Left kidney (tissue), 8 donors: ENCODE measurements at places on chromosomes 13 and 19.

DNA sequence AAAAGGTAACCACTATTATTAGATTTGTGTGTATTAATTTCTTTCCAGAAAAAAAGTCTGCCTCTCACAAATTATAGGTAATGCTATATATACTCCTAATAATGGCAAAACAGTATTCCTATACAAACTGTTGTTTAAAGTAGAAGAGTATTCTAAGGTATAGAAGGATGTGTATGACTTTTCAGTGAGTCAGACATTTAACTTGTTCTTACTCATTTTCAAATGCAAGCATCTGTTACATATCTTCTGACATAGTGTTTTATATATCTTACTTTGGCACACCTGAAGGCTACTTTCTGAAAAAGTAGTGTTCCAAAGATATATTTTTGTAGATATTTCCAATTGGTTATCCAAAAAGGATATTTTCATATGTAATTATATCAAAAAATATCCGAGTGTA lies 3.5 kb upstream of the SLITRK5 start:
- no peak for DNase-seq

GRCh38 chr19:19657397-19657783 lies 6.1 kb downstream of the ATP13A1 start:
- DNase-seq: no peak

DNA sequence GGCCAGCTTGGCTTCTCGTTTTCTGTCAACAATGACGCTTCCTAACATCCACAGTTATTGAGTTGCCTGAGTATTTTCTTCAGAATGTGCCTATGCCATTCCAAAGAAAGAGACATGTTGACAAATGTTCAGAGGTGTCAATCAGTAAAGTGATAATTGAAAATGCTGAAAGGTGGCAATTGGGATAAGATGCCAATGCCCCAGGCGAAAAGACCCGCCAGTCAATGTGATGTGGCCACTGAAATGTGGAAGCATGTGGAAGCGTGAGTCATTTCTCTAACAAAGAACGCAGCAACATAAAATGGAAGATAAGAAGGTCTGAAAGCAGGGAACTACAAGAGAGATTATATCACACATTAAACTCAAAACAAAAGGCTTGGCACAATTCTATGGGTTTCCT lies 882.2 kb upstream of the SLC10A2 start:
- DNase-seq: no peak

DNA sequence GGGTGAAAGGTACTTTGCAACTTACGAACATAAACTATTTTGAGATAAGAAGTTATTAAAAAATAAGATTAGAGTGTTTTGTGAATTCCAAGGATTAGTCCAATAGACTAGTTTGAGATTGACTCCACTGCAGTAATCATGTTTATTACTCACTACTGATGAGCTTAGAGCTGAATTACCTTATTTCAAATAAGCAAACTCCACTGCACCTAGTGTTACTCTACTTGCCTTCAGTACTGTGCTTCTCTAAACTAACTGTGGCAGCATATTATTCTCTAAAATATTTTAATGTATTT lies 111.7 kb downstream of the MIPEP start:
- DNase-seq: no peak

DNA sequence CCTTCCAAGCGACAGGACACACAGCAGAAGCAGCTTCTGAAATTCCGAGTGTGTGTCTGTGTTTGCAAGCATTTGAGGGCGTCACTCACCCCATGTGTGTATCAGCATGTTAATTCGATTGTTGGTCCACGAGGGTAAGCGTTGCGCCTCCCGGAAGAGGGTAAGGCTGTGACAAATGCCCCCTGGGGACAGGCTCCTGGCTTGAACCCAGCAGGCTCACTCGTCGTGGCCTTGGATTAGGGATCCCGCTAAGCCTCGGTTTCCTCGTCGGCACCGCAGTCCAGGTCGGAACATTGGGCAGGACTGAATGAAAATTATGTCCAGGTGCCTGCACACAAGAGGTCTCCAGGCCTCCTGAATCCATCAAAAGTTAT lies 606 bp upstream of the STXBP2 start:
- no peak for DNase-seq

GRCh38 chr19:48372904-48373303 lies 8.7 kb downstream of the SYNGR4 start:
- DNase-seq: peak; percentile 75

DNA sequence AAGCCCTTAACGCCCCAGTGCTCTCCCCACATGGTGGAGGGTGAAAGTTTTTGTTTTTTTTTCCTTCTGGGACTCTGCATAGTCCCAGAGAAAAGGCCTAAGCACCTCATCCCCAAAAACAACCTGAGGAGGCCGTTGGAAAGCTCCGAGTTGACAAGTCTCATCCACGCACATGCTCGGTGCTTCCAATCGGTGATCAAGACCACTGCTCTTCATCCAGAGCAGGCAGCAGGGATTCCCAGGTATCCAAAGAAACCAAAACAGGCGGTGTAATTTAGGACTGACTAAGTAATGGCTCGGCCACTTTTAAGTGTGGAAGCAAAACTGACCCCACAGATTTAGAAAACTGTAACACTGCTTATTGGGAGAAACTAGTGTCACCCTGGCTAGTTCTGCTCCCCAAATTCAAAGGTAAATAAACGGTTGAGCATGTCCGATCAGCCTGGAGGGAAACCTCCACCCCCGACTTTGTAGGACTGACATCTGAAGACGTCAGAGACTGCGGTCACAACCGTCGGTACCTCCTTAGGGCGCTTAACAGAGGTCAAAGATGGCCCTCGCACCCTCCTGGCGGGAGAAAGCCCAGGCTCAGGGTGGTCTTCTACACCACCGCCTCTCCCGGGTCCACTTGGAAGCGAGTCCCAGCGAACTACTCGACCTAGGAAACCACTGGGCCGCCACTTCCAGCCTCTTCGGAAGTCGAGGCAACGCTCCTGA lies 997 bp upstream of the ZNF446 start:
- DNase-seq: no peak

- DNase-seq: no peak
Measured at GRCh38 chr19:5078666-5079065, 109.8 kb downstream of the KDM4B start.

- DNase-seq: no peak
Measured at GRCh38 chr13:104140552-104140951, 1074.3 kb upstream of the SLC10A2 start.

DNA sequence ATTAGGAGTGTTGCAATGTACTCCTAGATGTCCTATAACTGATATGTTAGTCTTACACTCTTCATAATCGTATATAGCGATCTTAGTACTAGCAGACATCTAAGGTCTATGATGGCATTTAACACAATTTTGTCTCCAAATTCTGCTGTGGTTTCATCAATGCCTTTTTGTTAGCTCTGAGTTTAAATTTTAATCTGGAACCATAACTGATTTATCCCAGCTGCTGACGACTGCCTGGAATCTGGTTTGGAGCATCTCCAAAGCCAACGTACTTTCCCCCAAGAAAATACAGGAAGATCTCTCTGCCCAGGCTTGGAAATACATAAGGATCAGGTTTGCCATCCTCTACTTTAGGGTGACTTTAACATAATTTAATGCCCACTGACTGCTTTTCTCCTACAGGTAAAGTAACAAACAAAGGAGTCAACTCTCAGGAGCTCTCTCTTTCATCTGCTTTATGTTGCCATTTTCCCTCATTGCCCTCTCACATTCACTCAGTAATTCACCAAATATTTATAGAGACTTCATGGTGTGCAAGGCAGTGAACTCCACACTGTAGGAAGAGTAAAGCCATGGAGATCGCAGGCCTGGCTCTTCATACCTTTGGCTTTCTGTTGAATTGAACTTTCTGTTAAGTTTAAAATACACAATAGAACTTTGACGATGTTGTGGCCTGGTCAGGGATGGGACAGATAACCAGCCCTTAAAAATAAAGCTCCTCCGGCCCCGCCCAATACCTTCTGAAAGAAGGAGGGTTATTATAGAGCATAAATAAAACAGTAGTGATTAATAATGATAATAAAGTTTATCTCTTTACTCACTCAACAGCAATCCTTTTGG lies 23.3 kb upstream of the SPART start:
- no peak for DNase-seq

- no peak for DNase-seq
Measured at GRCh38 chr19:2716722-2717637, 4.2 kb downstream of the DIRAS1 start.

DNA sequence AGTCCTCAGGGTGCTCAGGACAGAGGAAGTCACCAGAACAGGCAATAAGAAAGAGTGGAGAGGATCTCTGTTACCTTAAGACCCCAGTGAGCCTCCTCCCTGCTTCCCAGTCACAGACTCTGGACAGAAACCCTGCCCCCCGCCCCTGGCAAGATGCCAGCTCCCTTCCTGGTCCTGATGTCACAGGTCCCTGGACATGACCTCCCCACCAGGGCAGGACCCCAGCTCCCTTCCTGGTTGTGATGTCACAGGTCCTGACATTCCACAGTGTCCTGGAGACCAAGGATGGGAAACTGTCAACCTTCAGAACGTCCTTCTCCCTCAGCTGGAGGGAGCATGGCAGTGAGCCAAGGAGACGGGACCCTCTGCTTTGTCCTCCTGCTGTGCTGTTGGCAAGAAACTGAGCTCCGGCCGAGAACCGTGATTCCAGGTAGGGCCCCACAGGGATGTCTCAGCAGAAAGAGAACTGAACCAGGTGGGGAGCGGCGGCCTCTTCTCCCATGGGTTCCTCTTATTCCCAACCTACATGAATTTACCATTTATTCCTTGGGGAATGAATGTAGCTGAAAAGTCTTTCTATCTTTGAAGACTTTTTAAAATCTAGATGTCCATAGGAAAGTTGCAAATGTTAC lies at the start of gene SPACA7:
Gene SPACA7 (plus strand): TSS at position 306 of the 632 bp plus-strand sequence. CDS start 31 bp downstream, at position 337.
- no peak for DNase-seq

DNA sequence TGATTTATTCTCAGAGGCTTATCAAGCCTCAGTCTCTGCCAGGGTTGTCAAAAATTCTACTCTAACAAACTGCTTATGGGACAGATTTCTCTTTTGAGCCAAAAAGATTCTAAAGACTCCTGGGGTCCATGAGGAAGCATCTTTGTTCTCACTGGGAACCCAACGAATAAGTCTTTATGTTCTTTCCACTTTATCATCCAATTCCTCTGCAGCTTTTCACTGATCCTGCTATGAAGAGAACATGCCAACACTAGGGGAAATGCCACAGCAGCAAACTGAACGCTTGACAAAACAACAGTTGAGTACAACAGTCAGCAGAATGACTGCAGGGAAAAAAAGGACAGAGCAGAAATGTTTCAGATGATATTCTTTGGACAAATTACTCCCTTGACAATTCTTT lies 22.2 kb downstream of the DCLK1 start:
- no peak for DNase-seq
